ENCODE measurements at places on chromosomes 6 and 20. TPM values are rescaled to one million over a fixed set of nuclear protein-coding genes. Genes with fewer than 3 reads are reported as not detected.

ZNF341 gene
- total RNA-seq: 1.4 TPM

DUSP15 gene
- total RNA-seq: 1.4 TPM

BEND3 gene
- 3.0 TPM for total RNA-seq

EPHA7 gene
- total RNA-seq: 75.9 TPM

LY6G6F gene
- total RNA-seq: not detected

DACT2 gene
- 4.0 TPM for total RNA-seq

ARFGAP1 gene
- total RNA-seq: 53.1 TPM

PRDM13 gene
- not detected for total RNA-seq

BHLHE23 gene
- total RNA-seq: 0.26 TPM

POPDC3 gene
- 2.5 TPM for total RNA-seq

CCM2L gene
- total RNA-seq: 5.8 TPM

MAS1 gene
- total RNA-seq: 0.05 TPM

EFHC1 gene
- total RNA-seq: 51.2 TPM

MYB gene
- total RNA-seq: 2.1 TPM

MYL9 gene
- total RNA-seq: 42.6 TPM

ENTPD6 gene
- total RNA-seq: 19.2 TPM

SOX18 gene
- 4.5 TPM for total RNA-seq

SAMD5 gene
- 45.9 TPM for total RNA-seq

TMEM217 gene
- total RNA-seq: 3.4 TPM

PRL gene
- total RNA-seq: not detected

HSPA1A gene
- total RNA-seq: 152 TPM

EEF1A2 gene
- 11.2 TPM for total RNA-seq

SNRNP48 gene
- 34.4 TPM for total RNA-seq

DEFB132 gene
- total RNA-seq: not detected

NHLRC1 gene
- 2.4 TPM for total RNA-seq

FAM184A gene
- total RNA-seq: 12.1 TPM

TFAP2D gene
- not detected for total RNA-seq

C6orf15 gene
- not detected for total RNA-seq

FGD2 gene
- total RNA-seq: 12.8 TPM

OR2B6 gene
- total RNA-seq: not detected

ASIP gene
- not detected for total RNA-seq

CGAS gene
- 16.0 TPM for total RNA-seq

CLDN20 gene
- total RNA-seq: not detected

PLN gene
- total RNA-seq: 178 TPM

CDC25B gene
- 18.7 TPM for total RNA-seq

BACH2 gene
- total RNA-seq: 7.5 TPM

SLC35D3 gene
- 0.16 TPM for total RNA-seq
